ENCODE measurements at places on chromosomes 2 and 18.

DNA sequence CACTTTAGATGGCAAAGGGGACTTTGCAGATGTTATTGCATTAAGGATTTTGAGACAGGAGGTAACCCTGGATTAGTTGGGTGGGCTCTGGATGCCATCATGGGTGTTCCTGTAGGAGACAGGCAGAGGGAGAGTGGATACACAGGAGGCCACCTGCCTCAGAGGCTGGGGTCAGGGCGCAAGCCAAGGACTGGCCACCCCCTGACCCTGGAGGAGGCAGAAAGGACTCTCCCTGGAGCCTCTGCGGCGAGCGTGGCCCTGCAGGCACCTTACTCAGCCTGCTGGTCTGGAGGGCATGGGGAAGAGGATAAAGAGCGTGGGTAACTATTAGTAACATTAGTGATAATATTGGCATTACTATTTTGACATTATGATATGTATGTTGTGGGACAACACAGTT lies 21.6 kb upstream of the OTOS start:
- no peak for DNase-seq

DNA sequence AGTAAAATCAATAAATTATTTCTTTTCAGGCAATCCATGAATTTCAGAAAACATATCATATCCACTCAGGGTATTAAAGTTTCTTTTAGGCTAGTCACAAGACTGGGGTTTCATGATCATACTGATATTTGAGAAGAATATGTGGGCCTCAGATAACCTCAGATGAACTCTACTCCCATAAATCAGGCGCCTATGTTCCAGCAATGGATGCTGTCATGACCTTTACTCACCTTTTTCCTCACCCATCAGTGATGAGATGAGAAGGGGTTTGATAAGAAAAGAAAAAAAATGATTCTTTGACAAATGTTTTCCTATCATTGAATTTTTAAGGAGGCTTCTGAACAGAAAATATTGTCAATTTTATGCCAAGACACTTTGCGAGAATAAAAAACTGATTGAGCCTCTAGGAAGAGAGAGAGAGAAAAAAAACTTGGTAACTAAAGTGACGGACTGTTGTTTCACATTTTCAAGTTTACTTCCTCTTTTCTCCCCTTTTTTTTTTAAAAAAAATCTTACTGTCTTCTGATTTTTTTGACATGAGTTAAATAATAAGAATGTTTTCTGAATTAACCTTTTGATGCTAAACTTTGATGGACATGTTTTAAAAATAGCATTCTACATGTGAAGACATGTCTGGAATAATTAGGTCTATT lies 309.1 kb upstream of the MAP2 start:
- DNase-seq = no peak

DNA sequence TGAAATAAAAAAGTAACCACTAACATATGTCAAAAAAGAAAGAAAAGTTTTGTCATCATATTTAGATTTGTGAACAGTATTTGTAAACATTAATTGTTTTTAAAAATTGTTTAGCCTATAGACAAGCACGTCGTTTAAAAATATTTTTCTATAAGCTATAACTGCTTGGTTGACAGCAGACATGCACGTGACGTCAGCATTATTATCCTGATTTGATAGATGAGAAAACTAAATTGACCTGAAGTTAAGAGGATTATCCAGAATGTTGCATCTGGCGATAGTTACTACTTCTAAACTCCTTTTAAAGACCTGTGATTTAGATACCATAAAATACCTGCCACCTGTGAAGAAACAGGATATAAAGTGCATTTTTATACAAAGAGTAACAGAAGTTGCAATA lies 156.9 kb upstream of the BARD1 start:
- no peak for DNase-seq

DNA sequence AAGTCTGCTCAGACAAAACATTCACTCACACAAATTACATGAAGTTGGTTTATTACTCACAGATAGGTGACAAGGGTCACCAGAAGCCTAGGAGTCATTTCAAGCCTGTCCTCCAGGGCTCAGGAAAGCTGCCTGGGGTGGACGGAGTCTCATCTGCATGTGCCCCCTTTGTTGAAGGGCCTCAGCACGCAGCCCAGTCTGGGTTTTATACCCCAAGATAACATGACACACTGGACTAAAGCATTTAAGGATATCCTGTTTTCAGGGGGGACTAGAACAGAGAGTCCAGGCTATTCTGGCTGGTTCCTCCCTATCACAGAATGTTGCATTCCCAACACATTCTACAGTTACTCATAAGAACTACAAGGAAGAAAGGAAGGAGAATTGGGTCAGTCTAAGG lies 164.7 kb downstream of the MREG start:
- no peak for DNase-seq

GRCh38 chr2:183868153-183868552 lies 730.2 kb upstream of the ZNF804A start:
- DNase-seq = no peak

GRCh38 chr2:26067980-26068507 lies 34.2 kb downstream of the RAB10 start:
- DNase-seq = no peak

GRCh38 chr2:31967790-31968189 lies 43.0 kb downstream of the MEMO1 start:
- DNase-seq = no peak

DNA sequence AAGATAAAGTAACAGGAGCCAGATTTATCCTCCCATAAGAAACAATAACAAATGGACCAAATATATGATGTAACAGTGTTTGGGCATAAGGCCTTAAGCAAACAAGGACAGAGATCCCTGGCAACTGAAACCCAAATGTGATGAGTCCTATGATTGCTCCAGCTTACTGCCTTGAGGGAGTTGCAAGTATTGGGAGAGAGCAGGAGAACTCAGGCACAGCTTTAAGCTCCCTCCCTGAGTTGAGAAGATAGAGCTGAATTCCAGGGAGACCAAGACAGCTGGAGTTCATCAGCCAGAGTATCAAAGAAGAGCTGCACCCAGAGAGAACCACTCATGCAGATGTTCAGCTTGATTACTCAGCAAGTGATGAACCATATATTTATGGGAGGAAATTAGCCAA lies 814.5 kb upstream of the RAB6C start:
- no peak for DNase-seq

DNA sequence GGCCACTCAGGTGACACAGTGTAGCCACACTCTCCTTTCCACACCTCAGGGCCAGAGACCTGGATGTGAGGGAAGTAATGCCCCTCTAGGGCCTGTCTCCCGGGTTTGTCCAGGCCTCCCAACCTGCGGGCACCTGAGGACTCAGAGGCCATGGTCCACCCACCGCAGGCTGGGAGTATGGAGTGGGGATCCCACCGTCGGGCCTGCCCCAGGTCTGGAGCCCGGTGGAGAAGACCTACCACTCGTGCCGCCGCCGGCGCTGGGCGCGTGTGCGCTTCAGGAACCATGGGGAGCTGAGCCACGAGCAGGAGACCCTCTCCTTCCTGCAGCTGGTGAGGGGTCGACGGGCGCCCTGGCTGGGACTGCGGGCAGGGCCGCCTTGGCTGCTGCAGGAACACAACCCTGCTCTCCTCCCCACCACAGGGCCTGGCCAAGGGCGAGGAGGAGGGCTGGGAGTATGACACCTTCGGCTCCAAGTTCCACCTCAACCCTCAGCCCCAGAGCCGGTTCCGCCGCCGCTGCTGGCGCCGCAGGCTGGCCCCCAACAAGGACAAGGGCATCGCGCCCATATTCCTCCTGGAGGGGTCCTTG lies 48.6 kb downstream of the FER1L5 start:
- no peak for DNase-seq
